ENCODE measurements at places on chromosomes 3 and 15.

- H3K27ac ChIP-seq, result no peak overlapping the region
- no peaks in the 10 kb centered on the region for H3K27me3 ChIP-seq
- no peaks in the 10 kb centered on the region for H3K36me3 ChIP-seq
- DNase-seq, result no peak
Measured at GRCh38 chr3:180798197-180798596, 114.3 kb upstream of the FXR1 start.

DNA sequence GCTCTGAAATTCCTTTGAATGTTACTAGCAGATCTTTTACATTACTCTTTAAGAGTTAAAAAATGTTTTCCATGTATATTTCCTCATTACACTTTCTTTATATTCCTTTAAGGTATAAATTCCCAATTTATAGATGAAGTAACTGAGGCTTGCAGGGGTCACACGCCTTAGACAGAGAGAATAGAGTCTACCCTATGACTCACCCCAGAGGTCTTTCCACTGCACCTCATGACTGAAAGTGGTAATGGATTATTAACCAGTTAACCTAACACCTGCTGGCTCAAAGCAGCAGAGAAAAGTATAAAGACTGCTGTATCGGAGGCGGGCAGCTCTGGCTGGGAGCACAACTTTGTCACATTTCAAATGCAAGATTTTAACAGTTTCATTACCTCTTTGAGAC, 37.7 kb downstream of the LDHAL6B start:
- H3K36me3 ChIP-seq, result no peaks in the 10 kb centered on the region
- DNase-seq, result no peak
- H3K27me3 ChIP-seq, result no peaks in the 10 kb centered on the region
- no peak overlapping the region for H3K4me3 ChIP-seq
- no peaks in the 10 kb centered on the region for H3K4me1 ChIP-seq

DNA sequence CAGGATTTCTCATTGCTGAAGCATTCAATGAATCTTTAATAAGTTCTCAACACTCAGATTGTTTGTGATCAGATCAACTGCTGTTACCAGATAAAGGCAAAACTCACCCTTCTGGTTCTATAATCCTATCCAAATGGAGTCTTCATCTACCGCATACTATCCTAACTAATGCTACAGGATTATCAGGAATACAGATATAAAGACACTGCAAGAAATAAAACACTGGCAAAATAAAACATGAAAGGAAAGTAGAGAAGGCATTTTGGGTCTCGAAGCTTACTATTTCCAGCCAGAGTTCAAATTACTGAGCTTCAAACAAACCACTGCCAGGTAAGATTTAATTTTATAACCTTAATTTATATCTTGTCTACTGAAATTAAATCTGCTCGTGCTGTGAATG, 524 bp downstream of the CHRM5 start:
- no peaks in the 10 kb centered on the region for H3K27me3 ChIP-seq
- no peaks in the 10 kb centered on the region for H3K4me1 ChIP-seq
- no peak overlapping the region for H3K27ac ChIP-seq
- H3K36me3 ChIP-seq, result no peaks in the 10 kb centered on the region

DNA sequence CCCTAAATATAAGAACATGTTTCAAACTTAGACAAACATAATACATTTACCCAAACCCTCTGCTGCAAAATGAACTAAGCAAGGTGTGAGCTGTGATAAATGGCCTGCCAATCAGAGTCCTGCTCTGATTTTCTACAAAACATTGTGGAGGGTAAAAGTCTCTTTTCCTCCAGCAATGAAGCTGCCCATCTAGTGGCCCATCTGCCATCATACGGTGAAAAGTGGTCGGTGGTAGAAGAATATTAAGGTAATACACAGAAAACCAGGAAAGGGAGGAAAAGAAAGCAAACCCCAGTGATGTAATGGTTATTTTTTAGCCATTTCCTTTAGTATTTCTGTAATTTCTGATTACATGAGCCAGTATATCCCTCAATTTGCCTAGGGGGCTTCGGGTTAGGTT, 838.1 kb downstream of the TBL1XR1 start:
- H3K36me3 ChIP-seq, result no peaks in the 10 kb centered on the region
- no peaks in the 10 kb centered on the region for H3K27me3 ChIP-seq
- H3K4me1 ChIP-seq, result no peaks in the 10 kb centered on the region
- H3K27ac ChIP-seq, result no peak overlapping the region
- no peak for DNase-seq
- H3K4me3 ChIP-seq, result no peak overlapping the region

DNA sequence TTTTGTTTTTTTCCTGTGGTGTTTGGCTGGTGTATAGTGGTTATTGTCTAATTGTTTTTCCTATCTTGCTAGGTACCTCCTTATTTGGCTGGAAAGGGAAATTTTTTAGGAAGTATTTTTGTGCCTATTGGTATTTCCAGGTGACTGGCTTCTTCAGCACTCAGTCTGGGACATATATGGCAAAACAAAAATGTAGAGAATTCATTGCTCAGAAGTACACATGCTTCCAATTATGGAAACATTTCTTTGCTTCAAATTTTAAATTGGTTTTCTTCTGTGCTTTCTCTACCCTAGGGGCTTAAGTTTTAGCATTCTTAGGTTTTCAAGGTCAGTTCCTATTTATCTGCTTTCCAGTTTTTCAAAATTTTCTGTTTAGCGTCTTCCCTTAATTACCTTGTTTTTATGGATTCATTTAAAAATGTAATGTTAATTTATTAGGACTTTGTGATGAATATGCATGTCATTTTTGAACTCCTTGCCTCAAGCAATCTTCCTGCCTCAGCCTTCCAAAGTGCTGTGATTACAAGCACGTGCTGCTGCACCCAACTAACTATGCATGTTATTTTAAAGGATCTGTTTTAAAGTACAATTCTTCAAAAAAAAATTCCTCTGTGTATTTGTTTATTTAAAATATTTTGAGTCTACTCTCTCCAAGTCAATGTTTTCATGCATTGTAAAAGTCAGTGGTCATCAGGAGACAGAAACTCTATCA, 231.9 kb upstream of the DPPA4 start:
- no peaks in the 10 kb centered on the region for H3K36me3 ChIP-seq
- H3K4me1 ChIP-seq, result no peaks in the 10 kb centered on the region
- DNase-seq, result no peak
- no peaks in the 10 kb centered on the region for H3K27me3 ChIP-seq
- H3K4me3 ChIP-seq, result no peak overlapping the region
